ENCODE measurements at places on chromosomes 3 and 15. TPM values are rescaled to one million over a fixed set of nuclear protein-coding genes. Genes with fewer than 3 reads are reported as not detected.

The SEMA3F gene
- polyA plus RNA-seq, result 75.1 TPM

The RSRC1 gene
- polyA plus RNA-seq, result 32.1 TPM

The CHRM5 gene
- polyA plus RNA-seq, result 0.13 TPM

- DNase-seq, result no peak
Measured at GRCh38 chr3:153734777-153735551, 386.2 kb upstream of the ARHGEF26 start.

DNA sequence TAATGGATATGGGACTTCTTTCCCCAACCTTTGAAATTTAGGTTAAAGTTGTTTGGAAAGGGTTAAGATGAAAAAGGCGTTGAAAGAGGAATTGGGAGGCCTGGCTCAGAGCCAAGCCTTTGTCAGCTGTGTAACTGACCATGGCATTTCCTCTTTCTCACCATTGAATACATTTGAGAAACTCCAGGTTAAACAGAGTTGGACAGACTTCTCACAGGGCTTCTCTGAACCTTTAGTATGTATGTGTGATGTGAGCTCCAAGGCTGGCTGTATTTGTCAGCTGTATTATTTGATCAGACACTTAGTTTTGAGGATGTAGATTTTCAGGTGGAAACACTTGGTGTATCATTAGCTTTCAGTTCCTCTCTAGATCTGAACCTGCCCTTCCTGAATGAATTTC, 136.4 kb upstream of the GOLGA6L4 start:
- DNase-seq, result no peak

DNA sequence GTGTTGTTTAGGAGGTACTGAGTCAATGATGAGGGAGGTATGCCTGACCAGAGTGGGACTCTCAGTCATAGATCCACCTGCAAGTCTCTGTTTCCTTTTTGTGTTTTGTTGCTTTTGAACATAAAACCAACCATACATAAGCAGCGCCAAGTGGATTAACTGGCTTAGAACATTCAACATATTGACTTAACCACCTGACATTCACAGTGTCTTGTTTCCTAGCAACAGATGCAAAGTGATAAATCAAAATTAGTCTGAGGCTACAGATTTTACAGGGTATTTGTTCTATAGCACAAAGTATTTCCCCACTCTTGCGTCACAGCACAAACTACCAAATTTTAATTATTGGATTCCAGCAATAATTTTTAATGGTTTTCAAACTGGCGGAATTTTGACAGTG, 283.8 kb downstream of the BBX start:
- DNase-seq, result no peak

- DNase-seq, result no peak
Measured at GRCh38 chr15:68203956-68204355, 1.2 kb downstream of the CALML4 start.

GRCh38 chr3:34146596-34146995, 348.2 kb downstream of the PDCD6IP start:
- no peak for DNase-seq

DNA sequence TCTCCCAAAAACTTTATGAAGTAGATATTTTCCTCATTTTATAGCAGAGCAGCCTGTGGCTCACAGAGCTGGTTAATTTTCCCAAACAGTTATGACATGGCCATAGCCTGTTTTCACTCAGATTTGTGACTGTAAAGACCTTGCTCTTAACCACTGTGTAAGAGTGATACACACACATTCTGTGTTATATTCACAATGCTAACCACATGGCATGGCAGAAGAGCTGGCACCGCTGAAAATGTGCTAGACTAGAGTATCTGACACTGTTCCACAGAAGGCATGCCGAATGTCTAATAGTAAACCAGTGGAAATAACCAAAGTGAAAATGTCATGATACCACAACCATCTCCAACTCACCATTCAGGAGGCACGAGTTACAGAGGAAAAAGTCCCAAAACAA, 71.8 kb downstream of the PEX5L start:
- no peak for DNase-seq

- DNase-seq, result no peak
Measured at GRCh38 chr3:53495146-53495519, 722 bp downstream of the CACNA1D start.

Data from right renal pelvis (tissue), 4 donors.